ENCODE measurements at places on chromosomes 4 and X.
A peak's percentile ranks its signal among the peaks of the same experiment; 100 is the strongest.

GRCh38 chr4:74400395-74400794 is 35.5 kb downstream of the EREG start:
- H3K4me1 ChIP-seq: peaks cover 7% of the 10 kb centered on the region
- H3K36me3 ChIP-seq: no peaks in the 10 kb centered on the region
- H3K27me3 ChIP-seq: peaks cover 2% of the 10 kb centered on the region
- H3K27ac ChIP-seq: no peak overlapping the region
- DNase-seq: no peak

- no peaks in the 10 kb centered on the region for H3K36me3 ChIP-seq
- no peak for DNase-seq
- peaks cover 57% of the 10 kb centered on the region for H3K4me1 ChIP-seq
- no peak overlapping the region for H3K27ac ChIP-seq
Observed at GRCh38 chrX:65997978-65998717, 41.7 kb downstream of the VSIG4 start.

GRCh38 chrX:16845686-16846085 is 24.5 kb downstream of the RBBP7 start:
- H3K4me1 ChIP-seq: peaks cover 17% of the 10 kb centered on the region
- no peak for DNase-seq
- peaks cover 40% of the 10 kb centered on the region for H3K36me3 ChIP-seq
- H3K27ac ChIP-seq: no peak overlapping the region

GRCh38 chr4:57320217-57320616 is 210.0 kb upstream of the IGFBP7 start:
- peaks cover 2% of the 10 kb centered on the region for H3K27me3 ChIP-seq
- no peaks in the 10 kb centered on the region for H3K36me3 ChIP-seq
- no peak overlapping the region for H3K4me3 ChIP-seq
- no peak overlapping the region for H3K27ac ChIP-seq
- DNase-seq: no peak
- H3K4me1 ChIP-seq: no peaks in the 10 kb centered on the region

DNA sequence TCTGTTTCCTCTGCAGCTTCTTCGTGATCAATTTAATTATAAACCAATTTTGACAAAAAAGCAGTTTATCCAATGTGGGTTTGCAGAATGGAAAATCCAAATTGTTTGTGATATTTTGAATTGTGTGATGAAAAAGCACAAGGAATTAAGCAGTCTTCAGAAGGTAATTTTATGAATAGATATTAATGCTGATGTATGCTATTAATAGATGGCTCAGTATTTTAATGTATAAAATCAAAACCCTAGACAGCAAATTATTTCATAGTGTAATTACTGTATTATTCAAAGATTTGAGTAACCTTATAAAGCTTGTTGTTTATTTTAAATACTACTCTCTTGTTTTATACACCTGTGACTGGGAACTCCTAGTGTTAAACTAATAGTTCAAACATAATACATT is 20.0 kb downstream of the CEP44 start:
- no peaks in the 10 kb centered on the region for H3K27me3 ChIP-seq
- peaks cover 45% of the 10 kb centered on the region for H3K36me3 ChIP-seq
- no peak for DNase-seq
- H3K4me3 ChIP-seq: no peak overlapping the region
- peaks cover 2% of the 10 kb centered on the region for H3K4me1 ChIP-seq

DNA sequence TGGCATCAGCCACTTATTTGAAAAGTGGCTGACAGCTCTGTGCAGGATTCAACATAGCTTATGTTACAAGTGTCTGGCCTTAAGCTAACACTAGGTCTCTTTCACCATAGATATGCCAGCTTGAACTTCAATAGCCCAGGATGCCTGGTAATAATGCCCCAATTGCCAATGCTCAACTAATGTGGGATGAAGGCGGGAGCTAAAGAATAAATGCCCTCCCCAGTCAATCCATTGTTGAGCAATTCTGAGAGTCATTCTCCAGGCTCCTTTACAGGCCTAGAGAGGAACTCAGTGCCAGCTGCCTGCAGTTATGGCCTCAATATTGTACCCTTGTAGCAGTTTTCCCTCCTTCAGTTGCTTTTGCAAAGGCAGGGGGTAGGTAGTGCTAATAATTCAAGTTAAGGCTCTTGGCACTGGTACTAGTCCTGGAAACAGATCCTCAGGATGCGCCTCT is 460.2 kb downstream of the GABRG1 start:
- DNase-seq: no peak
- H3K27ac ChIP-seq: no peak overlapping the region
- no peak overlapping the region for H3K4me3 ChIP-seq
- H3K27me3 ChIP-seq: no peaks in the 10 kb centered on the region
- no peaks in the 10 kb centered on the region for H3K36me3 ChIP-seq
- H3K4me1 ChIP-seq: no peaks in the 10 kb centered on the region

GRCh38 chrX:56113785-56114436 is 118.2 kb upstream of the KLF8 start:
- H3K4me1 ChIP-seq: no peaks in the 10 kb centered on the region
- no peaks in the 10 kb centered on the region for H3K36me3 ChIP-seq
- H3K4me3 ChIP-seq: no peak overlapping the region
- no peaks in the 10 kb centered on the region for H3K27me3 ChIP-seq
- H3K27ac ChIP-seq: no peak overlapping the region

GRCh38 chr4:119209586-119209985 is 2.9 kb upstream of the USP53 start:
- H3K36me3 ChIP-seq: no peaks in the 10 kb centered on the region
- DNase-seq: no peak
- H3K27me3 ChIP-seq: no peaks in the 10 kb centered on the region
- H3K4me3 ChIP-seq: peak overlapping the region; percentile 55
- H3K4me1 ChIP-seq: peaks cover 54% of the 10 kb centered on the region

DNA sequence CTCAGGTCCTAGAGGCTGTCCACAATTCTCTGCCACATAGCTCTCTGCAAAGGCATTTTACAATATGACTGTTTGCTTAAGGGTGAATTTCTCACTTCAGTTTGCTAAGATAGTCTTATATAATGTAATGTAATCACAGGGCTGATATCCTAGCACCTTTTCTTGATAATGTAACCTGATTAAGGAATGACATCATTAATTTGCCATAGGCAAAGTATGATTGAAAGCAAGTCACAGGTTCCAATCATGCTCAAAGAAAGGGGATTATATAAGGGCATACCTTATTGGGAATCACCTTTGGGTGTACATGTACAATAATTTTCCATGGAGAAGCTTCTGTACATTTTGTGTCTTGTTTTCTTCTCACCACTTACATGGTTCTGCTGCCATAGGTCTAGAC is 18.9 kb downstream of the GNRHR start:
- no peak overlapping the region for H3K4me3 ChIP-seq
- no peaks in the 10 kb centered on the region for H3K4me1 ChIP-seq
- no peaks in the 10 kb centered on the region for H3K27me3 ChIP-seq
- no peak for DNase-seq
- H3K27ac ChIP-seq: no peak overlapping the region

DNA sequence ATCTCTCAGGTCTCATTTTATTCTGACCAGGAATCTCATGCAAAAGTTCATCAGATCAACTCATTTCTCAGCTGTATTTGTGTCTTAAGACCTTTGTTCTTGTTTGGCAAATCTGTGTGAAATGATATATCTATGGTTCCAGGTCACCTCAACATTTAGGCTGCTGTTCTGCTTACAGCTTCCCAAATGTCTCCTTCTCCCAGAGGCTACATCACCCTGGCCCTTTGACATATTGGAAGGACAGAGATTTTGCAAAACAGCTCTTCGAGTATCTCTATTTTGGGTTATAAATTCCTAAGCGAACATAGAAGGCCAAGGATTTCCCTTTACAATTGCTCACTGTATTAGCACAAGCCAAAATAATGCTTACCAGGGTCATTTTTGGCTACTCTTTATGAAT is 57.5 kb upstream of the GIMD1 start:
- H3K4me1 ChIP-seq: no peaks in the 10 kb centered on the region
- H3K36me3 ChIP-seq: no peaks in the 10 kb centered on the region
- H3K4me3 ChIP-seq: no peak overlapping the region
- H3K27ac ChIP-seq: no peak overlapping the region
- no peak for DNase-seq

DNA sequence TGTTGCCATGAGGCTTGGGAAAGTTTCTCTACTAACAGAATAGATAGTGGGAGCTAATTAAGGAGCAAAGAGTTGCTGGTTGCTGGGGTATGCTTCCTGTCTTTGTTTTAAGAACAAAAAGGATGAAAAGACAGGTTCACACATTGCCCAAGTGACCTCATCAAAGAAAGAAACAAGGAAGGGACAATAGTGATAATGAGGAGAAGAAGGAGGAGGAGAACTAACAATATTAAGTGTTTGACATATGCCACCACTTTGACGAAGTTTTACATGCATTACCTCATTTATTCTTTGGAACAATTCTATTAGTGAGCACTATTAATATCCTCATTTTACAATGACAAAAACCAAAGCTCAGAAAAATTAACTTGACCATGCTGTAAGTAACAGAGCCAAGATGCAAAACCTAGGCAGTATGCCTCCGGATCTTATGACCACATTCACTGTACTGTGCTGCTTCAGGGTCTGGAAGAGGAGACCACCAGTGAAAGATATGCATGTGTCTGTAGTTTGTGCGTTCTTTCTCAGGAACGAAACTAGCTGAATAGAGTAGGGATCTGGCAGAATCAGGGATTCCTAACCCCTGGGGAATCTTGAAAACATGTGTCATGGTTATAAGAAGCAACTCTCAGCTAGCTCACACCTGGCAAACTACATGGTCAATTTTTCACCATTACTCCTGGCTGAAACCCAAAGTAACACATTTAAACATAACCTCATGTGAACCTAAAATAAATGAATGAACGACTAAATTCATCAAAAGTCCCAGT is 83.8 kb downstream of the MOSPD2 start:
- H3K4me1 ChIP-seq: no peaks in the 10 kb centered on the region
- no peaks in the 10 kb centered on the region for H3K36me3 ChIP-seq
- no peaks in the 10 kb centered on the region for H3K27me3 ChIP-seq
- no peak overlapping the region for H3K4me3 ChIP-seq
- H3K27ac ChIP-seq: no peak overlapping the region

DNA sequence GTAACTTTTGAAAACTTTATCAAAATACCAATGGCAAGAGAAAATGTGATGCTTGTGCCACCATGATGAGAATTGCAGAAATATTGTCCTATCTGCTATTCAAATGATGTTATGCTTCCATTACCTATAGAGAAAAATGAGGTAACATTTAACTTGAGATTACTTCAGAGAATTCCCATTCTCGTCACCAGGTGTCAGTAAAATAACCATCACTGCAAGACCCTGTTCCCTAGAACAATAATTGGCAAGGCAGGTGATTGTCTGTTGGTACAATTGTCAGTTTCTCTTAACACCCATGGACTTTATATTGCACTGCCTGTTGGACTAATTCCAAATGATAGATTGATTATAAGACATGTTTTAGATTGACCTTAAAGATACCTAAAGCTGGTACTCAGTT is 179.9 kb downstream of the GABRG1 start:
- H3K4me3 ChIP-seq: no peak overlapping the region
- H3K36me3 ChIP-seq: no peaks in the 10 kb centered on the region
- no peaks in the 10 kb centered on the region for H3K27me3 ChIP-seq
- no peaks in the 10 kb centered on the region for H3K4me1 ChIP-seq
- H3K27ac ChIP-seq: no peak overlapping the region
- no peak for DNase-seq

DNA sequence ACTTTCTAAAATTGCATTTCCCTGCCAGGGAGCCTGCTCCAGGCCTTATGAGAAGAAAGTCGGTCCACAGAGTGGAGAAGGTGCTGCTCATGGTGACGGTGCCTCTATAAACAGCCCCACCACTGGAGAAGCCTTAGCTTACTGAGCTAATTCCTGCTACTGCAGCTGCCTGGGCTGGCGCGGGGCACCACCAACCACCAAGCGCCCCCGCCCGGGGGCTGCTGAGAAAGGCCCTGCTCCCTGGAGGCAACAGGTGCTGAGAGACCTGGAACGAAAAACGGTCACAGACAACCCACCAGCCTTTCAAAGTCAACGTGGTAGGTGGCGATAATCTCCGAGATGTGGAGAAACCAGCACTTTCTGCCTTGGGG is 2.9 kb downstream of the HCFC1 start:
- no peak overlapping the region for H3K27ac ChIP-seq
- DNase-seq: no peak
- H3K36me3 ChIP-seq: peaks cover 21% of the 10 kb centered on the region
- no peaks in the 10 kb centered on the region for H3K27me3 ChIP-seq
- peak overlapping the region; percentile 99 for H3K4me3 ChIP-seq
- peaks cover 41% of the 10 kb centered on the region for H3K4me1 ChIP-seq

GRCh38 chr4:168388890-168389289 is 70.3 kb upstream of the DDX60 start:
- no peaks in the 10 kb centered on the region for H3K27me3 ChIP-seq
- H3K4me1 ChIP-seq: peaks cover 4% of the 10 kb centered on the region
- no peak overlapping the region for H3K4me3 ChIP-seq
- H3K36me3 ChIP-seq: peaks cover 29% of the 10 kb centered on the region

GRCh38 chr4:23084559-23085248 is 392.0 kb downstream of the GBA3 start:
- no peaks in the 10 kb centered on the region for H3K27me3 ChIP-seq
- H3K4me3 ChIP-seq: no peak overlapping the region
- H3K27ac ChIP-seq: no peak overlapping the region
- no peaks in the 10 kb centered on the region for H3K36me3 ChIP-seq

- H3K36me3 ChIP-seq: peaks cover 7% of the 10 kb centered on the region
- H3K4me3 ChIP-seq: no peak overlapping the region
- peaks cover 14% of the 10 kb centered on the region for H3K4me1 ChIP-seq
- no peak for DNase-seq
Observed at GRCh38 chr4:26163425-26164362, 157.1 kb upstream of the RBPJ start.

DNA sequence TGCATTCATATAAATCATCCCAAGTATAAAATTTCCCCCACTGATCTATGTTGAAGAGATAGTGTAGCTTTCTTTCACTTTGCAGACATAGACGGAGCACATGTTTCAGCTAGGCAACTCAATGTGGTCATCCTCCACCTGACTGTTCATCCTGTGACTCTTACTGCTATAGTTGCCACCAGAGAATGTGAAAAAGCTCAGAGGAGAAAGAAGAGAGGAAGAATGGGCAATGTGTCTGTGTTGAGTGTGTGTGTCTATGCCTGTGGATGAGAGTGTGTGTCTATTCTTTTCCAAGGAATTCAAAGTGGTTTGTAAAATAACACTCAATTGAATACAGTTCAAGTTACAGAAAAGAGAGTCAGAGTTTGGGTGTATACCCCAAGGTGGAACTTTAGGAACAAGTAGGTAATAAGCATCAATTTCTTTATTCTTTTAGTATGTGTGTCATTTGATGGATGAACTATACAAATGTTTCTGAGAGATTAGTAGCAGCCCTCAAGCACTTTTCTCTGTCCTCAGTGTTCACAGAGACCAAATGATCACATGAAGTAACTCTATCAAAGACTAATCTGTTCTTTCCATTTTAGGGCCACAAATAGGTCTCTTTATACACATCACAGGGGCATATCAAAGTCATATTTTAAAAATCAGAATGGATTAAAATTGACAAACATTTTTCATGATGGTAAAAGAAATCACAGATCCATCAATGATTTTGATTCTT is 2.3 kb downstream of the SNCA start:
- H3K4me1 ChIP-seq: peaks cover 22% of the 10 kb centered on the region
- no peaks in the 10 kb centered on the region for H3K36me3 ChIP-seq
- H3K4me3 ChIP-seq: no peak overlapping the region
- no peak overlapping the region for H3K27ac ChIP-seq
- H3K27me3 ChIP-seq: peaks cover 50% of the 10 kb centered on the region

GRCh38 chr4:184816962-184817361 is 8.8 kb downstream of the ACSL1 start:
- no peak for DNase-seq
- peaks cover 54% of the 10 kb centered on the region for H3K4me1 ChIP-seq
- H3K27me3 ChIP-seq: no peaks in the 10 kb centered on the region
- no peak overlapping the region for H3K4me3 ChIP-seq
- peaks cover 2% of the 10 kb centered on the region for H3K36me3 ChIP-seq

GRCh38 chrX:153445856-153446635 is at the start of gene TREX2:
Gene TREX2, minus strand, starts transcription at chrX:153446056. Its CDS starts 626 bp downstream, at chrX:153445430.
- no peak within 1 kb of the TSS for H3K4me3 ChIP-seq
- no peak for DNase-seq
- no peaks in the 10 kb centered on the region for H3K27me3 ChIP-seq
- no peak within 1 kb of the TSS for H3K27ac ChIP-seq
- peaks cover 3% of the 10 kb centered on the region for H3K36me3 ChIP-seq
